ENCODE measurements at places on chromosomes 6 and 20.
A peak's percentile ranks its signal among the peaks of the same experiment; 100 is the strongest.

DNA sequence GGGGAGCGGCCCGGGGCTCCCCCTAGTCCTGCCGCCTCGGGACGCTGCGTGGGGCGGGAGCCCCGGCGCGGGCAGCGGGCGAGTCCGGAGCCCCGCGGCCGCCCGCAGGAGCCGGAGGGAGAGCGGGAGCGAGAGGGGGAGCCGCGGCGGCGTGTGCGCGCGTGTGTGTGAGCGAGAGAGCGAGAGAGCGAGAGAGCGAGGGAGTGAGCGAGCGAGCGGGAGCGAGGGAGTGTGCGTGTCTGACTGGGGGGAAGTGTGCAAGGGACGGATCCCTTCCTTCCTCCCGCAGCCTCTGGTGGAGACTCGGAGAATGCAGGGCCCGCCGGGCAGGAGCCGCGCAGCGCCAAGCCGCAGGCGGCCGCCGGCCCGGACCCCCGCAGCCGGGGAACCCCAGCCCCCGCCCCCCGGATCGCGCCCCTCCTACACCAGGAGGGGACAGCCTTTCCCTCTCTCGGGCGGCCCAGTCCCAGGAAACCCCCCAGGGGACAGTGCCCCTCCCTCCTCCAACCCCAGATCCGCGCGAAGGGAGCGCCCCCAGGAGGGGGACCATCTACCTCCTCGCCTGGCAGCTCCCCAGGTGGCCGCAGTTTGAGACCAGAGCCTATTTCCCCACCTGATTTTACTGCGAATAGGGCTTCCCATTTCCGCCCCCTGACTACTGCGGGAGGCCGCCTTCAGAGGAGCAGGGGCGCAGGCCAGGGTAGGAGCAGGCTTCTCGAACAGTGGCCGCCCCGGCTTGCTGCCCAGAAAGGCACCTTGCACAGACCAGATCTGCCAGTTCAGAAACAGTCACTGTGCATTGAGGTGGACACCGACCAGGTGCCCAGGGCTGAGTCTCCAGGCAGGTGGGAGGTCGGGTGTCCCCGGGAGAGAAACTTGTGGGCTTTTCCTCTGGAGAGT lies at the start of gene CDH22:
Gene CDH22, minus strand, starts transcription at position 241 of the 900 bp plus-strand sequence. CDS start 57,204 bp downstream, outside the sequence.
- peak; percentile 24 for DNase-seq

DNA sequence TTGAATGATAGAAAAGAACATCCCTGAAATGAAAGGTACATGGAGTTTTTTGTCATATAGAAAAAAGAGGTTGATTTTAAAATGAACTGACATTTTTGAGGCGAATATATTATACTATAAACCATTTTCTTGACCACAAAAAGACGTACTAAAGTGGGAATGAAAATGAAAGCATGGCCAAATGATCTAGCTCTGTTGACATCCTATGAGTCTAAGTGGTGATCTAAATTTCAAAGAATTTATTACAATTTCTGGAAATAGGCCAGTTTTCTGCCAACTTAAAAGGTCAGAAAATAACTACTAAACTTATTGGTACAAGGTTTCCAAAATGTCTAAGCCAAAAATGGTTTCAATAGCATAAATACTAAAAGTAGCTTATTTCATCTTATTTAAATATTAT lies 536.8 kb downstream of the EYS start:
- DNase-seq: peak; percentile 42

GRCh38 chr20:62481425-62482145 lies 5.8 kb upstream of the GATA5 start:
- no peak for DNase-seq

DNA sequence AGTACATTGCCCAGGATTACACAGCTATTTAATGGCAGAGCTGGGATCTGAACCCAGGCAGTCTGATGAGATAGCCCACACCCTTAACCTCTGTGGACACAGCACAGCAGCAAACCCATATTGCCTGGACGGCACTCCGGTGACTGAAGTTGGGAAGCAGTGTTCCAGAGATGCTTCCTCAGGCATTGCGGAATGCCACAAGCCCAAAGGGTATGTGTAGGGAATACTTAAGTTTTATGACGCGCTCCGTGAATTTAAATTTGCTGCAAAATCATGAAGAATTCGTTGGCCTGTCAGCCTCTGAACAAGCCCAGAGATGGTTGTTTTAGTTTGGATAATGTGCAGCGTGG lies 46.4 kb downstream of the PSMG4 start:
- no peak for DNase-seq

- DNase-seq: no peak
Observed at GRCh38 chr6:170177772-170178560, 112.9 kb downstream of the DLL1 start.

All from amniotic epithelial cell (primary cell).